Urothelium cell line (cell line): ENCODE measurements at places on chromosomes 7 and 10.

DNA sequence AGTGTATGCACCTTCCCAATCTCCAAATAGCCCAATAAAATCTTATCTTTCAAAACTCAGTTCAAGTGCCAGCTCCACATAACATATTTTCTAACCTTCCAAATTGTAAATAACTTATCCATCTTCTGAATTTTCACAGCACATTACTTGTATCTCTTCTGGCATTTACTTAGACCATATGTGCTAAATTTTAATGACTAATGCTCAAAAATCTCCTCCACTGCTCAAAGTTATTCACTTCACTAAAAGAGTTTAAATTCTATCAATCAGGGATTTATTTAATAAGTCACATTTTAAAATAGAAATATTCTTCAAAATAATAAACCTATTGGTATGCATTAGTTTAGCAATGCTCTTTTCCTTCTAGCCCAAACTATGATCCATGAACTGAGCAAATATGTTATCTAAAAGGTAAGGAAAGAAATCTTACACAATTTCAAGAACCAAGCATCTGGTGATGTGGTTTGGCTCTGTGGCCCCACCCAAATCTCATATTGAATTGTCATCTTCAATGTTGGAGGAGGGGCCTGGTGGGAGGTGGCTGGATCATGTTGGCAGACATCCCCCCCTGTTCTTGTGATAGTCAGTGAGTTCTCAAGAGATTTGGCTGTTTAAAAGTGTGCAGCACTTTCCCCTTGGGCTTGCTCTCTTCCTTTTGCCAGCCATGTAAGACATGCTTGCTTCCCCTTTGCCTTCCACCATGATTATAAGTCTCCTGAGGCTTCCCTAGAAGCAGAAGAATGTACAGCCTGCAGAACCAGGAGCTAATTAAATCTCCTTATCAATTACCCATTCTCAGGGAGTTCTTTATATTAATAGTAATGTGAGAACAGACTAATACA, 28.1 kb upstream of the GPR22 start:
- DNase-seq, result no peak

DNA sequence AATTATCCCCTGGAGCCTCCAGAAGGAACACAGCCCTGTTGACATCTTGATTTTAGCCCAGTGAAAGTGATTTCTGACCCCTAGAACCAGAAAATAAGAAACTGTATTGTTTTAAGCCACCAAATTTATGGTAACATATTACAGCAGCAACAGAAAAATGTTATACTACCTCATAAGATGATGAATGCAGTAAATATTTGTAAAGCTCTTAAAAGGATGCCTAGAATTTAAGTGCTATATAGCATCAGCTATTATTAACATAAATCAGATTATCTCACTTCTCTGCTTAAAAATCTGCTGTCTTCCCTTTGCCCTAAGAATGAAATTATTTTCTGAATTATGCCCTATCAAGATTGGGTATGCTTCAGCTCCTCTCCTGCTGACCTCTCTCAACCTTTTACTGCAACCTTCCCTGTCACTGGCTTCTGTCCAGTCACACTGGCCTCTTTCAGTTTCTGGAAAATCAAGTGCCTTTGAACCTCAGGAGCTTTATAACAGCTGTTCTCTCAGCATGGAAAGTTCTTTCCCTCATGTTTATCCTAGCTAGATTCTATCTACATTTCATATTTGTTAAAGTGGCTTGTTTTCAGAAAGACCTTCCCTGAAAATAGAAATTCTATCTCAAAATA, 78.9 kb downstream of the GPR37 start:
- no peak for DNase-seq

GRCh38 chr10:77424257-77424656, 213.4 kb downstream of the KCNMA1 start:
- DNase-seq, result no peak

- DNase-seq, result no peak
Measured at GRCh38 chr7:5417106-5418071, 6.2 kb downstream of the TNRC18 start.

- no peak for DNase-seq
Measured at GRCh38 chr7:69358163-69358821, 240.0 kb upstream of the AUTS2 start.

DNA sequence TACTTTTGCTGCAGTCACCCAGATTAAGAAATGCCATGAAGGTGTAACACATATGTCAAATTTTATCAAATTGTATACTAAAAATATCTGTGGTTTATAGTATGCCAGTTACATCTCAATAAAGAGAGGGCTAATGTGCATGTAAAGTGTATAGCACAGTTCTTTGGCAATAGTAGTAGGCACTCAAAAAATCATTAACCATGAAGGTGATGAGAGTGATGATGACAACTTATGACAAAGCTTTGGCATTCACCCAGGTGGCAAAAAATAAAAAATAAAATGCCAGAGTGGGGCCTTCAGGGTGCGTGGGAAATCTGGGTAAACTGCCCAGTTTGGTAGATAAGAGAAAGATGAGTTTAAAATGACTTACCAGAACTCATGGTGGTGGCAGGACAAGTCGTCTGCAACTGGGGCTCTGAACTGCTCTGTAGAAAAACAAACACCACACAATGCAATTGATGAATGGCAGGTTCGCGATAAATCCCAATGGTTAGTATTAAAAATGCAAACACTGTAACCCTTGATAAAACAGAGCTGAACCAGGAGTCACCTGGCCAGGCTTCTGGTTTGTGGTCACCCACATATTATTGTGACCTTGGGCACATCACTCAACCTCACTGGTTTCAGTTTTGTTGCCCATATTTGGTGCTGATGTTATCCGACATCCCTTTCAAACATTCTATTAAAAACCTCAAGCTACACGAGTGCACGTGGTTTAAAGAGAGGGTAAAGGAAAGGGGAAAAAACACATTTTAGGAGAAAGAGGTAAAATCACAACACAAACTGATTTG, 120.2 kb downstream of the SORBS1 start:
- no peak for DNase-seq

GRCh38 chr10:89352802-89353201, 25.0 kb downstream of the IFIT3 start:
- DNase-seq, result no peak

DNA sequence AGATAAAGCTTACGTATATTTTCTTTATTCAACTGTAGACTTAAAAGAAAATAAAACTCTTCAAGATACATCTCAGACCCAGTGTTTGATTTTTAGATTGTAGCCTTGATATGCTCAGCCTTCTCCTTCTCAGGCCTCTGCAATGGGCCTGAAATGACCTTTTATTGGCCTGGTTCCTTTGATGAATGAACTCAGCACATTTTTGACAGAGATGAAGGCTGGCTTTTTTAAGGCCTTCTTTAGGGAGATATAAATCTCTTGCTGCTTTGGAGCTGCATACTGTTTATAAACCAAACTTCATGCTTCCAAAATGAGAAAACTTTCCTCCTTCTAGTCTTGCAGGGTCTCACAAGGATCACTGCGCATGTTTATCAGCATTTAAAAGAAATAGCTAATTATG, 1049.8 kb downstream of the LRMDA start:
- no peak for DNase-seq

DNA sequence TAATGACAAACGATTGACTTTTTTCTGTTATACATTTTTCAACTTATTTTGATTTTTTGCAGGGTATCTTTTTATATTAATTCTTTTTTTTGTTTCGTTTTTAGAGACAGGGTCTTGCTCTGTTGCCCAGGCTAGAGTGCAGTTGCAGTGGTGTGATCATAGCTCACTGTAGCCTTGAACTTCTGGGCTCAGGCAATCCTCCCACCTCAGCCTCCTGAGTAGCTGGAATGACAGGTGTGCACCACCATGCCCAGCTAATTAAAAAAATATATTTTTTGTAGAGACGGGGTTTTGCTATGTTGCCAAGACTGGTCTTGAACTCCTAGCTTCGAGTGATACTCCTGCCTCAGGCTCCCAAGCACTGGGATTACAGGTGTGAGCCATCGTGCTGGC, 601.3 kb downstream of the PARD3 start:
- no peak for DNase-seq

DNA sequence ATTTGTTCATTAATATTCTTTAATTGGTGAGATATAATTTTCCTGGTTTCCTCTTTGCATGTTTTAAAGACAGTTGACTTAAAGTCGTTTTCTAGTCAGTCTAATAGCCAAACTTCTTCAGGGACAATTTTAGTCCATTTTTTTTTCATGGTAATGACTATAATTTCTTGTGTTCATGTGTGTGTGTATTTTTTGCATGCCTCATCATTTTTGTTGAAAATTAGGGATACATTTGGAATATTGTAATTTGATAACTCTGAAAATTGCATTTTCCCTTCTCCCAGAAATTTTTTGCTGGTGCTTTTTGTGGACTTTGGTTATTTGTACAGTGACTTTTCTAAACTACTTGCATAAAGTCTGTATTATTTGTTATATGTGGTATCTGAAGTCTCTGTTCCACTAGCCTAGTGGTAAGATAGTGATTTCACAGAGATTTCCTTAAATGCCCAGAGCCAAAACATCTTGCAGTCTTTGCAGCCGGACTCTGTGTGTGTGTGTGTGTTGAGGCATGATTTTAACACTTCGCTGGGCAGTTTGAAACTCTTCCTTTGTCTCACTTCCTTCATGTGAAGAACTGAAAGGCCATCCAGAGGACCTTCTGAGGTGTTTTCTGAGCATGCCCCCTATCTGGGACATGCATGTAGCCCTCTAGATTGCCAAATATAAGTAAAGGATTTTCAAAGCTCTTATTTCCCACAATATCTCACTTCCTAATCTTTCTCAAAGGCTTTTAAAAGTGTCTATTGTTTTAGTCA, 40.9 kb upstream of the ZNF365 start:
- no peak for DNase-seq

- no peak for DNase-seq
Measured at GRCh38 chr7:20574784-20575720, 40.4 kb upstream of the ABCB5 start.

GRCh38 chr7:141884539-141885225, 31.5 kb upstream of the OR9A4 start:
- no peak for DNase-seq

DNA sequence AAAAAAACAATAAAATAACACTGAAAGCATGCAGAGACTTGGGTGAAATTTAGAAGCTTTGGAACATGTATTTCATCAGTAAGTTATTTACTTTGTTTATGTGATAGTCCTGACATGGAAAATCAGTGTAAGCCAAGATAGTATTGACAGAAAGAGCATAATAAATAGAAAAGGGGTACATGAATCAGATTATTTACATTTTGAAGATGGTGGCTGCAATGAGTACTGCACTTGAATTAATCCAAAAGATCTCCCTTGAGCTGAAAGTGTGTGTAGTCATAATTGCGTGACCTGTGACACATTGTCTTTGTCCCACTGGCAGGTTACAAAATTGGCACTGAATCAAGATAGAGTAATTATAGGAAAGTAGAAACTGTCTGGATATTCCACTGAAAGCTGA, 562.9 kb downstream of the GFRA1 start:
- no peak for DNase-seq

DNA sequence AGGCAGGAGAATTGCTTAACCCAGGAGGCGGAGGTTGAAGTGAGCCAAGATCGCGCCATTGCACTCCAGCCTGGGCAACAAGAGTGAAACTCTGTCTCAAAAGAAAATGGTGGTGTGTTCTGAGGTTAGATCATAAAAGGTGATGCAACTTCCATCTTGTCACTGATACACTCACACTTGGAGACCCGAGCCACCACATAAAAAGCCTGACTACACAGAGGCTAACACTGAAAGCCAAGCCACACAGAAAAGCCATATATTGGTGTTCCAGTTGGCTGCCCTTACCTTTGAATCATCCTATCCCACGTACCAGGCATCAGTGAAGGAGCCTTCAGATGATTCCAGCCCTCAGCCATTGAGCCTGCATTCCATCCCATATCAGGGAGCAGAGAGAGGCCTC, 4.0 kb downstream of the MORN4 start:
- no peak for DNase-seq

DNA sequence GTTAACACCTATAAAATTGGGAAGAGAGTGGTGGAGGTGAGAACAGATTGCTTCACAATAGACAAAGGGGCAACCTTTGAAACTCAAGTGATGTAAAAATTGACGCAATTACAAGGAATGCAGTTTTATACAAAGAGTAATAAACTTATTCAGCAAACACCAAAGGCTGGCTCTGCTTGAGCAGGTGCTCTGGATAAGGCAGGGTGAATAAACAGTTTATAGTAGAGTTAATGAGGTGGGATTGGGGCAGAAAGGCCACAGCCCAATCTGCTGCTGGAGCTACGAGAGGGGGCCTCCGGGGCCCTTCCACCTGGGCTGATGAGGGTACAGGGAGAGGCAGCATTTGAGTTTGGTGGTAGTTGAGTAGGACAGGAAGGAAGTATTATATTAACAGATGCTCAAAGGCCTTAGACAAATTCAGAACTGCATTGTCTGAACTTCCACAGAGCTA, 6.0 kb downstream of the MUC12 start:
- DNase-seq, result no peak

DNA sequence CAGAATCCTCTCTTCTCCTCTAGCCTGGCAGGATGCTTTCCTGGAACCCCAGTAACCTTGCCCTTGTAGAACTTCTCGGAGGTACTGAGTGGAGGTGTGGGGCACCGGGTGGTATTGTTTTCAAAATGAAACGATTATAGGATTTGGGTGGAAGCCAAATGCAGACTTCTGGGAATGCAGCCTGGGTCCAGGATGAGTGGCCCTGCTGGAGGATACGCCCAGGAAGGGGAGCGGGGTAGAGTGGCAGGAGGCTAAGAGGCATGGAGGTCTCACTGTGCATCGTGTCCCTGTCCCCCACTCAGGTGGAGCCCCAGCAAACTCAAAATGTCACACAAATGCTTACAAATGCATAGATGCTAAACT, 109.1 kb upstream of the PPIF start:
- DNase-seq, result no peak

GRCh38 chr10:129730272-129730992, 233.6 kb downstream of the EBF3 start:
- DNase-seq, result no peak

- DNase-seq, result no peak
Measured at GRCh38 chr10:51297438-51297837, 223.2 kb downstream of the PRKG1 start.

DNA sequence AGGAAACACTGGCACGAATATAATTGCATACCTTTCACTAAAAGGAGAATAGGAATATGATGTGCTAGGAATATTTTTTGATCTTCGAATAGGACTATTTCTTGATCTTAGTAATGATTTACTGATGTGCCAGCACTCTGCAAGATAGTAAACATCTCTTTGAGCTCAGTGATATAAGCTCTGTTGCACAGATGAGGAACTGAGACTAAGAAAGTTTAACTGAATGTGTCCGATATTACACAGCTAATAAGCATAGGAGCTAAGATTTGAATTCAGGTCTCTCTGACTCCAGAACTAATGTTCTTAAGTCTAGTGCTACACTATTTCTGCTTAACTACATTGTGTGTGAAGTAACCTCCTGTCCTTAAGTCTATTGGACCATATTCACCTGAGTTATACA, 98.4 kb upstream of the PTPRZ1 start:
- no peak for DNase-seq

GRCh38 chr7:86956567-86956966, 102.9 kb downstream of the ELAPOR2 start:
- no peak for DNase-seq

- no peak for DNase-seq
Measured at GRCh38 chr7:55651057-55651456, 78.8 kb upstream of the VOPP1 start.
